Psoas muscle (tissue), 8 donors: ENCODE measurements at places on chromosomes 4 and X. TPM values are rescaled to one million over a fixed set of nuclear protein-coding genes. Genes with fewer than 3 reads are reported as not detected.

The HGFAC gene
- total RNA-seq: 0.46 TPM

DNA sequence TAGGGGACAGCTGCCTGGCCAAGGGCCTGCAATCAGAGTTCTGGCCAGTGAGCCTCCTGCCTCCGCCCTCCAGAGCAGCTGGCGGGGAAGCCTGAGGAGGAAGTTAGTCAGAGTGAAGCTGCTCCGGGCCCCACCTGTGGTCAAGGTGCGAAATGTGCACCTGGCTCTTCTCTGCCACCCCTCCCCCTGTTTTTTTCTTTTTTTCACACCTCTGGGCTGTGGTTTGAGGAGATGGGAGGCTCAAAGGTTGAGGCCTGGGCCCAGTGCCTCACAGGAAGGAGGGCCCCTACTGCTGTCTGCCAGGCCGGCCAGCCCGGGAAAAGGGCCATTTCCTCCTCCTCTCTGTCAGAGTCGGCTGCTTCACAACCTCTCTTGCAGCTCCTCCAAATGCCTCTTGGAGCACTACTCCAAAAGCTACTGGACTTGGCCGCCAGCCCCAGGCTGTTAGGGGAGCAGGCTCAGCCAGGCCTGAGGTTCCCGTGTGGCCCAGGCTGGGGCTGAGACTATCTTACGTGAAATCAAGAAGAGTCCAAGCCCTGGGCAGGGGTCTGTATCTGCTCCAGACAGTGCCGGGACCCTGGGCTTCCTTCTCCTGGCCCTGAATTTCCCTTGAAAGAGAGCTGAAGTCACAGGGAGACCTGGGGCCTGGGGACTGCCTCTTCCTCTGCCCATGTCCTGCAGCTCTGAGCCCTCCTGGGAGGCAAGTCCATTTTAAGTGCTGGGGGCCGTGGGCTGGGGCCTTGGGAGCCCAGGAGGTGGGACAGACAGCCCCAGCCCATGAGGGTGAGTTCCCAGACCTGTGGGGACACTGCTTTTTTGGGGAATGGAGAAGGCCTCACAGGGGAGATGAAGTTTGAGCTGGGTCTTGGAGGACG, 4.5 kb upstream of the CXCR3 start:
- peak; percentile 89 for DNase-seq

GRCh38 chrX:148298737-148299136, 201.7 kb upstream of the AFF2 start:
- DNase-seq: no peak

DNA sequence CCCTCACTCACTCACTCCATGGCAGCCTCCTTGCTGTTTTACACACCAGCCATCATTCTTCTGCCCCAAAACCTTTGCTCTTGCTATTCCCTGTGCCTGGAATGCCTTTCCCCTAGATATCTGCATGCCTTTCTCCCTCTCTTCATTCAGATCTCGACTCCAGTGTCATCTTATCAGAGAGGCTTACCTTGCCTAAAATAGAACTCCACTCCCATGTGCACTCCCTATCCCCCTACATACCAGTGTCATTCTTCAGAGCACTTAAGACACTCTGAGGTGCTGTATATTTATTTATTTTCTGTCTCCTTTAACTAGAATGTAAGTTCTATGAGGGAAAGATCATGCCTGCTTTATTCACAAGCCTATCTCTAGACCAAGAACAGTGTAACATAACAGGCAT, 45.1 kb downstream of the ZGRF1 start:
- DNase-seq: no peak

The NAA11 gene
- not detected for total RNA-seq

The CNGA1 gene
- total RNA-seq: 0.71 TPM

The GEMIN8 gene
- total RNA-seq: 8.2 TPM

The SYP gene
- 0.63 TPM for total RNA-seq

The DDIT4L gene
- total RNA-seq: 403 TPM

DNA sequence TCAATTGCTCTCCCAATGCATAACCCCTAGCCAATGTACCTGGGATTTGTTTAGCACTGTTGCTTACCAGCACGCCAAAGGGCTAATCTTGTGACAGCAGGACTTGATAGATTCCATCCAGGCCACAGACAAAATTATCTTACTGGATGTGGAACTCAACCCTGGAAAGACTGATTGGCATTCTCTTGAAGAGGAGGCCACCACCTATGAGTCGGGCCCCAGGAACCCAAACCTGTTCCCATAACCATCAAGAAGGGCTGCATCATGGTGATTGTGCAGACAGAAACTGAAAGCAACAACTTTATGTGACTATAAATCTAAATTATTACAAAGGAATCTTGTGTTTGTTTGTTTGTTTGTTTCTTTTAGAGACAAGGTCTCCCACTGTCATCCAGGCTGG, 19.9 kb upstream of the TMEM255A start:
- DNase-seq: no peak

GRCh38 chrX:20663336-20663735, 396.6 kb upstream of the RPS6KA3 start:
- DNase-seq: no peak

- no peak for DNase-seq
Observed at GRCh38 chr4:172143605-172144314, 330.6 kb downstream of the GALNTL6 start.

- no peak for DNase-seq
Observed at GRCh38 chr4:47733302-47734175, 104.3 kb downstream of the CORIN start.

DNA sequence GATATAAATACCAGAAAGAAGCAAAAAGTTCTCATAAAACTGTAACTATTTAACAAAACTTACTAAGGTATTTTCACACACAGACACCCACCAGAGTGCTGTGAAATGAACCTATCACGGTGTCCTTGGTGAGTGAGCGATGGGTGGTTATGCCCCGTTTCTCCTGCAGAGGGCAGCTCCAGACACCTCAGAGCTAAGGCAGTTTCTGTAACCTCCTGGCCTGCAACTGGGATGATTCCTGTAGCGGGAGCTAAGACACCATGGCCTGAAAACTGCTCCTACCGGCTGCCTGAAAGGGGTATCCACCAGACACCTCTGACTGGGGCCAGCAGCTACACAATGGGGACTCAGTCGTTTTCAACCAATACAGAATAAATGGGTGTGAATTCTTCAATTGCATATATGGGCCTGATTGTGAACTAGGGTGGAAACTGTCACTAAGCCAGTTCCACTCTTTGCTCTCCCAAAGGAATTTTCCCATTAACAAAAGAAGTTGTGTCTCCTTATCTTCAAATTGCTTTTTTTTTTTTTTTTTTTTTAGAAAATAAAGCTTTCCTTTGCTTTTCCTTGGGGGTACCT, 2375.8 kb upstream of the TENM3 start:
- DNase-seq: no peak

DNA sequence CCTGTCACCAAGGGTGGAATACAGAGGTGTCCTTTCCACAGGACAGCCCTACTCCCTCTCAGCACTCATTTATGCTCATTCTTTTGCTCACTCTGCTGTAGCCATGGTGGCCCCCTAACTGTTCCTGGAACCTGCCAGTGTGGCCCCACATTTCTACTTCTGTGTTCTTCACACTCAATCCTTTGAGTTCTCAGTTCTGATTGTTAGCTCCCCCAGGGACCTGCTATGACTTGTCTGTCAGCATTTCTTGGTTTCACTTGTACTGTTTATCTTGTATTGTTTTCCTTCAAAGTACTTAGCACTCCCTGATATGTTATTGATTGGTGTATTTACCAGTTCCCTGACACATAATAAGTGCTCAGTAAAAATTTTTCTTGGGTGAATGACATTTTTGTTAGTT, 14.9 kb downstream of the VBP1 start:
- DNase-seq: no peak

The CTAG1A gene
- total RNA-seq: not detected

- no peak for DNase-seq
Observed at GRCh38 chr4:19592391-19592790, 659.3 kb upstream of the SLIT2 start.

The DCLK2 gene
- 1.7 TPM for total RNA-seq

The ADAM29 gene
- not detected for total RNA-seq

DNA sequence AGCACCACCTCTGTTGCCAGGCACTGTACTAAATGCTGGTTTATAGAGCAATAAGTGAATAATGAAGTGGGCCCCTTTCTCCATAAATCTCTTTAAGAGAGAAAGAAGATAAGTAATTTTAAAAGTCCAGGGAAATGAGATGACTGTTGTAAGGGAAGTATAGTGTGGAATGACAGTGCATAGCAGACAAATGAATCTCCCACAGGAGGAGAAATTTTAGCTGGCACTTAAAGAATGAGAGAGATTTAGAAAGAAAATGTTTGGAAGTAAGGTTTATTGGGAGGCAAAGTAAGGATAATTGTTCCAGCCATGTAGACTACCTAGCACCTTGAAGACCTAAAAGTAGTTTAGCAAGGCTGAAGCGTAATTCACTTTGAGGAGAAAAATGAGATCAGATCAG, 1081.1 kb upstream of the PABPC4L start:
- DNase-seq: no peak

GRCh38 chrX:130083656-130084382, 26.5 kb downstream of the ELF4 start:
- peak; percentile 41 for DNase-seq

The GRXCR1 gene
- total RNA-seq: not detected

- no peak for DNase-seq
Observed at GRCh38 chrX:14027511-14028019, 2.1 kb downstream of the GEMIN8 start.

DNA sequence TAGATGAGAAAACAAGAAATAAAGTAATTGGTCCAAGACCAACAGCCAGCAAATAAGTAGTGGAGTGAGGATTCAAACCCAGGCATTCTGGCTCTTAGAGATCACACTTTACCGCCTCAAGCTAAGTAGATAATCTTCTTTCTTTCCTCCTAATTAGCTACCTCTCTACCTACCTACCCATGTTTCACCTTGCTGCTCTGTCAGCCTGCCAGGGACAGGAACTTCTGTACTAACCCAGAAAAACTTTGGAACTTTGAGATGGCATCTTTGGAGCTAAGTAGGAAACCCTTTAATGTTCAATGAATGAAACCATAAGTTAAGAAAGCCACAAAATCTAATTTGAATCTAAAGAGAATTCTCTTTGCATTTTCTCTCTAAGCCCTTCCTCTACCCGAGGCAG, 145.2 kb downstream of the CHRNA9 start:
- no peak for DNase-seq

- no peak for DNase-seq
Observed at GRCh38 chr4:121788896-121789295, 12.2 kb upstream of the EXOSC9 start.

The CLDN34 gene
- not detected for total RNA-seq

The TNMD gene
- not detected for total RNA-seq

The RNF150 gene
- 3.2 TPM for total RNA-seq

DNA sequence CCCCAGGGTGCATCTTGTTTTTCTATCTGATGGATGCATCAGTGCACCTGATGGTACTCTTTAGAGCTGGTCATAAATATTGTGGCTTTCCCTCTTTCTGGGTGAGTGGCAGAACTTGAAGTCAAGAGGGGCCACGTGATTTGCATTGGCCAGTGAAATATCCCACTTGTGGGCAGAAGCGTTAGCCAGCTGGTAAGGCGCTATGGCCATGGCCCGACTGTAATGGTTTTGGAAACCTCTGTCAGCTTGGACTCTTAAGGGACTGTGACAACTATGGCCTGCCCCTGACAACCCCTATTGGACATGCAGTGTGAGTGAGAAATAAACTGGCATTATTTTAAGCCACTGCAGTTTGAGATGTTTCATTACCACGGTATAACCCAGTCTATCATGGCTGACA, 72.8 kb downstream of the SEL1L3 start:
- DNase-seq: no peak

The SGMS2 gene
- total RNA-seq: 4.6 TPM

DNA sequence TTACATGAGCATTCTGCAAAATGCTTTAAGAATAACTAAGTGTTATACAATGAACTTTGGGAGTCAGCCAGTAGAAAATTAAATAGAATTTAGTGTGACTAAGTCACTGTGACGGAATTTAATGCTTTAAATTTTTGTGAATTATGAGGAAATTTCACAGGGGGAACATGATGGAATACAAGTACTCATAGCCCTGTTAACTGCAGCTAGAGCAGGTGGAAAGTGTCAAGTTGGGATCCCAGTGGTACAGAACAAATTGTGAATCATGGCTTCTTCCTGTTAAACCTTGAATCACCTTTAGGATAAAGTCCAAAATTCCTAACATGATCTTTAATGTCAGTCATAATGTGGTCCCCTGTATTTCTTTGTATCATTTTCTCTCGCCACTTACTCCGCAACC, 212.2 kb upstream of the CENPE start:
- no peak for DNase-seq

DNA sequence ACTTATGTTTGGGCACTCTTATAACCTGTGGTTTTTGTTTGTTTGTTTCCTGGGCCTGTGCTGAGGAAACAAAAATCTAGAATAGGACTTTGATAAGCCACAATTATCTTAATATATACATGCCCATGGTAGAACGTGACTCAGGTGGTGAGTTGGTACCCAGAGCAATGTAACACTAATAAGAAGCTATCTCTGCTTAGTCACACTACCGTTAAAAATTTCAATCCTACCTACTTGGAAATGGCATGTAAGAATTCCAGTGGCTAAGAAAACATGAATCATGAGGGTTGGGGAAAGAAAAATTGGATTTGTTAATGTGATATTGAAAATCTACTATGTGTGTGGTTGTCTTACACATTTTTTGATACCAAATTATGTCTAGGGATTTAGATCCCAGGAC, 30.5 kb upstream of the ADGRG2 start:
- DNase-seq: no peak
